SJCRH30 (cell line): ENCODE measurements at places on chromosomes 13 and 19. TPM values are rescaled to one million over a fixed set of nuclear protein-coding genes. Genes with fewer than 3 reads are reported as not detected.
A peak's percentile ranks its signal among the peaks of the same experiment; 100 is the strongest.

PGLYRP2 gene
- not detected in 2 replicates for total RNA-seq

PDX1 gene
- total RNA-seq = not detected in 2 replicates

CEACAM7 gene
- not detected in 2 replicates for total RNA-seq

CFAP97D2 gene
- total RNA-seq = 0.58 and 0.71 TPM in 2 replicates

GPR4 gene
- 0.14 and 0.18 TPM in 2 replicates for total RNA-seq

DNA sequence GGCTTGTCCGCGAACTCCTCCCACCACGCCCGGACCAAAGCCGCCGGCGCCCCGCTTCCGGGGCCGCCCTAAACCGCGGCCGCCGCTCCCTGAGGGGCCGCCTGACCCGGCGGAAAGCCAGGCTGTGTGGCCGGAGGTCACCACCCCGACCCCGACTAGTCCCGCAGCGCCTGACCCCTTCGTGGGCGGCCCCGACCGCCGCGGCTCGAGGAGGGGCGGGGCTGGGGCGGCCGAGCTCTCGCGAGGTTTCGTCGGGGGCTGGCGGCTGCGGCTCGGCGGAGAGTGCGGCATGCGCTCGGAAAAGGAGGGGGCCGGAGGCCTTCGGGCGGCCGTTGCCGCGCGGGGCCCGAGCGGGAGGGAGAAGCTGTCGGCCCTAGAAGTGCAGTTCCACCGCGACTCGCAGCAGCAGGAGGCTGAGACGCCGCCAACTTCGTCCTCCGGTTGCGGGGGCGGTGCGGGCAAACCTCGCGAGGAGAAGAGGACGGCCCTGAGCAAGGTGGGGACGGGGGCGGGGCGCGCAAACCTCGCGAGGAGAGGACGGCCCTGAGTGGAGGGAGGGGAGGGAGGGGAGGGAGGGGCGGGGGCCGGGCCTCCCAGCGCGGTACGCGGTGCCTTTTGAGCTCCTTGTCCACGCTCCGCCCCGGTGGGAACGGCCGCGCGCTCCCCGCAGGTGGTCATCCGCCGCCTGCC lies at the start of gene UPF3A:
TSS of gene UPF3A (plus strand) at position 251 of the 690 bp plus-strand sequence. CDS start at position 290, 39 bp downstream.
- peaks cover 10% of the 10 kb centered on the region for H3K4me1 ChIP-seq
- H3K27ac ChIP-seq = peak within 1 kb of the TSS; percentile 99
- no peaks in the 10 kb centered on the region for H3K27me3 ChIP-seq
- peak; percentile 93 for DNase-seq
- peaks cover 28% of the 10 kb centered on the region for H3K36me3 ChIP-seq

- peaks cover 3% of the 10 kb centered on the region; the same call in 1 of the 2 replicates for H3K4me1 ChIP-seq
- H3K27ac ChIP-seq = no peak overlapping the region
- H3K27me3 ChIP-seq = no peaks in the 10 kb centered on the region
- DNase-seq = no peak
- H3K36me3 ChIP-seq = no peaks in the 10 kb centered on the region
These were observed 386 bp downstream of the GIPR start for GRCh38 chr19:45668342-45668871.

DNA sequence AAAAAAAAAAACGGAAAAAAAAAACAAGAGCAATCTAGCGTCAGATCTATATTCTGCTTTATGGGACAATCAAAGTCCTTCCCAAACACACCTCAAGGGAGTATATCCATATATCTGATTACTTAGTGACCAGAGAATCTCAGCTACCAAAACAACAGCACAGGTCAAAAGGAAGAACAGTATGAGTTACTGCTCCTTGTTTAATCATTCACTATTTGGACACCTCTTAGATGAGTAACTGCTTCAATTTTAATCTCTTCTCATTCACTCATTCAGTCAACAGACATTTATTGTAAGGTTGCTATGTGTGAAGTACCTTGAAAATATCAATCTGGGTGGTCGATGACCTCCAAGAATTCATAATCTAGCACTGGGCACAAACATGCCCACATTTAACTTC lies 193.2 kb downstream of the IRS2 start:
- H3K27ac ChIP-seq = no peak overlapping the region
- H3K27me3 ChIP-seq = no peaks in the 10 kb centered on the region
- no peaks in the 10 kb centered on the region for H3K36me3 ChIP-seq
- no peaks in the 10 kb centered on the region for H3K4me1 ChIP-seq
- H3K4me3 ChIP-seq = no peak overlapping the region

- no peaks in the 10 kb centered on the region for H3K27me3 ChIP-seq
- H3K4me1 ChIP-seq = no peaks in the 10 kb centered on the region
- DNase-seq = no peak
- no peak overlapping the region for H3K27ac ChIP-seq
These were observed 217.5 kb downstream of the ABCC4 start for GRCh38 chr13:95083758-95084157.

DNA sequence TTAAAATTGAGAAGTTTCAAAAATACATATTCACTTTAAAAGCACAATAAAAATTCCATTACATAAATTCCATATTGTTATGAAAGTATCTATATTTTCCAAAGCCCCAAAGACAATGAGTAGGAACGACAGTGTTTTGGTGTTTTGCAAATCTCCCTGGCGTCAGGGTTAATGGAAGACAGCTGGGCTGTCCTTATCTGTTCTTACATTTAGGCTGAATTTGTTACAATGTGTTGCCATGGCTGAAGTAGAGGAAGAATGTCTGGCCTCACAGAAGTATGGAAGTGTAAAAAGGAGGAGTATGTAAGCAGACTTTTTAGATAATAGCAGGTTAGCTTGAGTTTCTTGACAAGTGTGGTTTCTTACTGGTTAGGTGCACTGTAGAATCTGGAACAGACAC lies 124.4 kb upstream of the SPATA13 start:
- no peak for DNase-seq
- H3K36me3 ChIP-seq = no peaks in the 10 kb centered on the region
- no peak overlapping the region for H3K27ac ChIP-seq
- H3K4me3 ChIP-seq = no peak overlapping the region
- peaks cover 44% of the 10 kb centered on the region for H3K4me1 ChIP-seq
